Stimulated activated CD4-positive, alpha-beta T cell treated with anti-CD3 and anti-CD28 coated beads, TNF-alpha, amount 100 ng/mL, for 1 hour (primary cell): ENCODE measurements at places on chromosomes 12 and 14.
A peak's percentile ranks its signal among the peaks of the same experiment; 100 is the strongest.

- DNase-seq = no peak
These were observed 190.2 kb downstream of the FSCB start for GRCh38 chr14:44316647-44317440.

GRCh38 chr12:81128930-81129554 is 51.2 kb downstream of the ACSS3 start:
- no peak for DNase-seq

DNA sequence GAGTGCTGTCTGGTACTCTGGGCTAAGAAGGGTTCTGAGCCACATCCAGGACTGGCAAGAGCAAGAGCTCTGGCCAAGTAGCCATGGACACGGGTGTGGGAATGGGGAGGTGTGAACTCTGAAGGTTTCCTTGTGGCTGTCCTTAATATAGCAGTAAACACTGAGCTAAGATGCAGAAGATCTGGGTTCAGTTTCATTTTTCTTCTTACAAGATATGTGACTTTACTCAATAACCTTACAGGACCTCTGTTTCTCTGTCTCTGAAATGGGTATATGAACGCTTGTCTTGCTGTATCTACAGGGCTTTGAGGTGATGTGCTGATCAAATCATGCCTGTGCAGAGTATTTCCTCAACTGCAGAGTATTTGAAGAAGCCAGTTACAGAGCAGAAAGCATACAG is 521.2 kb downstream of the VRK1 start:
- DNase-seq = no peak

- DNase-seq = no peak
These were observed 283.5 kb downstream of the KSR2 start for GRCh38 chr12:117685110-117685926.

- no peak for DNase-seq
These were observed 62.6 kb downstream of the FBXL14 start for GRCh38 chr12:1531654-1532374.

- no peak for DNase-seq
These were observed 27.5 kb upstream of the KRAS start for GRCh38 chr12:25278269-25278668.

DNA sequence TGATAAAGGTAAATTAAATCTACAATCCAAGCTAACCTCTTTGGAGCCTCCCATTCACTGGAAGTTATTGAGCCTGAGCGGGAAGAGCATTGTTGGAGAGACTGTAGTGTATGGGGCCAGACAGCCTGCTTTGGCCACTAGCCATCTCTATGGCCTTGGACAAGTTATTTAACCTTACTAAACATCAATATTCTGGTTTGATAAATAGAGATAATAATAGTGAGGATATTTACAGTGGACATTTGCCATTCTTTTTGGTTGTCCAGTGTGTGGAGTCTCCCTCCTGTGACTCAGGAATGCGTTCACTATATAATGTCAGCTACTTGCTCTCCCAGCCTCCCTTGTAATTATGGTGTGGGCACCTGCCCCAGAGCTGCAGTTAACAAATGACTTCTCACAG is 216.1 kb downstream of the SLC38A4 start:
- no peak for DNase-seq

DNA sequence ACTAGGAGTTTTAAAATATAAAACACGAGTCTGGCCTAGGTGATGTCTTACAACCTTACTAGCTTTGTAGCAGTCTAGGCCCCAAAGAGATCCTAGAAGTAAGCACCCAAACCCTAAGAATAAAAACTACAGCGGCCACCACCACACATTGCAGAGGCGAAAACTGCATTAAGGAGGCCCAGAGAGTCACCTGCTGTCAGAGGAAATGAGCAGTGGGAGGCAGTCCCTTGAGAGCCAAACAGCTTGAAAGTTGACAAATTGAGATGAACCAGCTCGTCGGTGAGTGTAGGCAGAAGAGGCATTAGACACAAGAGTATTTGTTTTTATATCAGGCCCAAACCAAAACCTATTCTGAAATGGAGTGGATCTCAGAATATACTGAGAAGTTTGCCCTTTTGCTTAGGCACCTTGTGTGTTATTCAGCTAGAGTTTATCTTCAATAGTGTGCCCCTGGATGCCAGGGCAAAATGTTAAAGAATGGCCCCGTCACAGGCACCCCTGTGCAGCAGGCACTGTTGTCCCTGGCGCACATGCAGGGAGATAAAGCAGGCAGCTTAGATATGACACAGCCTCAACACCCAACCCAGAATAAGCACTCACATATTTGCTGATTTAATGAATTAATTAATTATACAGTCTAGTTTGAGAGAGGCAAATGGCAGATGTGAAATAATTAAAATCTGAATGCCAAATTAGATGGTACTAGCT is 56.7 kb downstream of the TTC7B start:
- no peak for DNase-seq

DNA sequence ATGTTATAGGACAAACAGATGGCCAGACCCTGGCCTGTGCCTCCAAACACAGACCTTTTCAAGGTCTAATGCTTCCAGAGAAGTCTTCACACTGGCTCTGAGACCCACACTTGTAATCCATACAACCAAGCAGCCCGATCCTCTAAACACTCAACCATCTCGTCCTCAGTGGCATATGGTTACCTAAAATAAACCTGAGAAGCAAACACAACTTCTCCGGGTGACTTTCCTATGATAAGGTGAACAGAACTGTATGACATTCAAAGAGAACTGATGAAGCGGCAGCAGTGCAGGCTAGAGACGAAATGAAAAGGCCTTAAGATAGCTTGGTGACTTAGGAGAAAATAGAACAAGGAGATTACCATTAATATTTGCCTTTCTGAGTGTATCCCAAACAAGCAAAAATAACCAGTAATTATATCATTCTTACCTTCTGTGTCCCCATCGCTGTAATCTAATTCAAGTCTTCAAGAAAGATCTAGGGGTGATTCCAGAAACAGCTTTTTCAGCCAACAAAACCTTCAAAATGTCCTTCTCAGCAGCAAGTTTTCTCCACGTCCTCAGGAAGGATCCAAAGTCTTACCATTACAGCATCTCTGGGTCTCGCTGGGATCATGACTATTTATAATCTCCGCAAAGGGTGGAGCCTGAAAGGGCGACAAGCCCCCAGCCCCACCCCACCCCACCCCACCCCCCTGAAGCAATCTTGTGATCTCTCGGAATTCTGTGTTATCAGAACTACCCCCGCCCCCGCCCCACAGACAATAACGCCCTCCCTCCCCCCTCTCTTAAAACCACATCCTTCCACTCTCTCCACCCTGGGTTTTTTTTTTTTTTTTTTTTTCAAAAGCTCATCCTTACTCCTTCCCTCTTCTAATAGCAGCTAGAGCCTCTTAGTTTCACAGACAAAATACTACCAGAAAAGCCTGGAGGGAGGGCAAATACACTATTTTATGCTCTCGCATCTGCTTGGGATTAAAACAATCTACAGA is at the start of gene SLC2A3:
Gene SLC2A3 (minus strand): TSS at position 598 of the 992 bp plus-strand sequence. CDS start 153 bp downstream, at position 445.
- DNase-seq = peak; percentile 47

GRCh38 chr14:49303946-49304516 is 282.1 kb downstream of the RPS29 start:
- no peak for DNase-seq

DNA sequence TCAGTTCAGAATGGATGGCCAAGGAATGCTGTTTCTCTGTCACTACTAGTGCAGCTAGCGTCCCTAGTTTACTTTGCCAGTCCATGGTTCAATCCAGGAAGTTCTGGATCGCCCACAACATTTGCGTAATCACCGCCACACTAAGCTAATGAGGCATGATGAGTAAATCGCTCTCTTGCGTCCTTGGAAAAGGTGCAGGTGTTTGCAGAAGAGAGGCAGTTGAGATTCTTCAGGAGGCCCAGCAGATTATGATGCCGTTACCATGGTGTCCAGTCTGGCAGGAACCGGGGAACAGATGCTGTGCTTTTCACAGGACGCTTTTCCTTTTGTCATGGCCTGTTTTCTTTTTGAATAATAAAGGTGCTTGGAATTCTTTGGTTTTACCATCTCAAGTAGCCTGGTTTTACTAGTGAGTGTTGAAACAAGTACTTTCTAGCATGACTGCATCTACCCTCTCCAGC is 9.0 kb downstream of the TPH2 start:
- DNase-seq = no peak

DNA sequence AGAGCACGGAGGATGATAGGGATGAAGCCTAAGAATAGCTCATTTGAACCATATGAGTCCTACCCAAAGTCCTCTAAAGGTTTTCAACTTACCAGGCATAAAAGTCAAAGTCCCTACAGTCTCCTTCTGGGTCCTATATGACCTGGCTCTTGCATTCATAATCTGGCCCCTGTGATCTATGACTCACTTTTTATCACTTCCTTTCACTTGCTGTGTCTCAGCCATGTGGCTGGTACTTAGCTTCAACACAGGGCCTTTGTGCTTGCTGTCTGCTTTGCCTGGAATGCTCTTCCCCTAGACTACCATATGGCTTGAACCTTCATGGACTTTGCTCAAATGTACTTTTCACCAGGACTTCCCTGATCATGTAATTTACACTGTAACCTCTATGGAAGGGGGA is 137.6 kb upstream of the TMTC1 start:
- DNase-seq = no peak

DNA sequence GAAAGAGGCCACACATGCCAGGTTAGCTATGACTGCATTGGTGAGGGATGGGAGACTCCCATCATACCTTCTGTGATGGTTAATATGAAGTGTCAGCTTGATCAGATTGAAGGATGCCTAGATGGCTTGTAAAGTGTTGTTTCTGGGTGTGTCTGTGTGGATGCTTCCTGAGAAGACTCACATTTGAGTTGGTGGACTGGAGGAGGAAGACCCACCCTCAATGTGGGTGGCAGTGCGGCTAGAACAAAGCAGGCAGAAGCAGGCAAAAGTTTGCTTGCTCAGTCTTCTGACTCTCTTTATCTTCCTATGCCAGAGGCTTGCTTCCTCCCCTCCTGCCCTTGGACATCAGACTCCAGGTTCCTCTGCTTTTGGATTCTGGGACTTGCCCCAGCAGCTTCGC is 88.2 kb downstream of the SSPN start:
- DNase-seq = no peak

GRCh38 chr12:126782083-126782482 is 1484.9 kb upstream of the TMEM132C start:
- no peak for DNase-seq

DNA sequence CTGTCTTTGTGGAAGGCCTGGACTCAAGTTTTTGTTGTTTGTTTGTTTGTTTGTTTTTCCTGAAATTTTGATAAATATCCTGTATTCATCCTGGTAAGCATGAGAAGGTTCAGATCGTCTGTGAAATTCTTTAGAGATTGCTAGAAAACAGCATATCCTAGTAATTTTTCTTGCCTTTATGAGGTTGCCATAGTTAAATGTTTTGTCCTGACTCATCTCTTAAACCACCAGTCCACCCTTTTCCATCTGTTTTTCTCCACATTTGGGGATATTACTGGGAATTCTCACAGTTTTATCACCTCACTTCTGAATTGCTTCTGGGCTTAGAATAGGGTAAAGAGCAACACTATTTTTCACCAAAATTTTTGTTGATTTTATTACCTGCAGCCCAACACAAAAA is 248.3 kb downstream of the FBXL14 start:
- DNase-seq = no peak

GRCh38 chr14:87869619-87870583 is 123.1 kb downstream of the GALC start:
- no peak for DNase-seq

GRCh38 chr12:48037267-48037915 is 33.1 kb upstream of the COL2A1 start:
- DNase-seq = no peak

DNA sequence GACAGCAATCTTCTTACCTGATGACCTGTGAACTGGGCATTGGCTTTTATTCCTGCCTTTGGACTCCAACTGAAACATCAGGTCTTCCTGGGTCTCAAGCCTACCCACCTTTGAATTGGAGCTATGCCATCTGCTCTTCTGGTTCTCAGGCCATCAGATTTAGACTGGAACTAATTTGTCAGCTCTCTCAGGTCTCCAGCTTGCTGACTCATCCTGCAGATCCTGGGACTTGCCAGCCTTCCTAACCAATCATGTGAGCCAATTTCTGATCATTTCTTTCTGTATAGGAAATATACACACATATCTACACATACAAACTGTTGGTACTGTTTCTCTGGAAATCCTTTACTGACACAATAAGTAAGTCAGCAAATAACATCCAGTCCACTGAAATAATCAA is 65.3 kb upstream of the TSPAN8 start:
- DNase-seq = no peak

DNA sequence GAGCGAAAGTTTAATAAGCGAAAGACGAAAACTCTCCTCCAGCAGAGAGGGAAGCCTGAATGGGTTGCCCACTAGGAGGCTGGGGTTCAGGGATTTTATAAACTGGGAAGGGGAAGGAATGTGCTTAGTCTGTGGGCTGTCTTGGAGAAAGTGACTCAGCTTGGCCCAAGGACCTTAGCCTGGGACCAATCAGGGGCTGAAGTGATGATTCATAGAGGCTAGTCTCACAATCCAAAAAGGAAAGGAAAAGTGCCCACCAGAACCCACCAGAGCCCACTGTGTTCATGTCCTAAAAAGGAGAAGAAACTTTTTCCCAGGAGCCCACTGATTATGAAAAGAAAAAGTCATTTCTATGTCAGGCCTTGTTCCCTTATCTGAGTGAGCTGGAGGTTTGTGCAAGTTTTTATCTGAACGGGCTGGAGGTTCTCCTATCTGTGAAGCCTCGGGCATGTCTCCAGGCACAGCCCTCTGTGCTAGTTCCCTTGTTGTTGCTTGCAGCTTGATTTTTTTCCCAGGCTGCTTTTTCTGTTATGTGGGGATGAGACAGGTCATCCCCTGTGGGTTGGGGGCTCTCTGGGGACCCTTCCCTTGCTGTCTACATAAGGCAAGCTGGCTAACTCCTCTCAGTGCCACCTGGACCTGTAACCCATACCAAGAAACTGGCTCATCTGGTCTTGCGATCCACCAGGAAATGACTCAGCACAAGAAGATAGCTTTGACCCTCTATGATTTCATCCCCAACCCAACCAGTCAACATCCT is 8.3 kb upstream of the GOLGA5 start:
- DNase-seq = no peak

- no peak for DNase-seq
These were observed 6.4 kb upstream of the DTX1 start for GRCh38 chr12:113049976-113050742.

- DNase-seq = no peak
These were observed 185.9 kb downstream of the TTC7B start for GRCh38 chr14:90630171-90630806.

DNA sequence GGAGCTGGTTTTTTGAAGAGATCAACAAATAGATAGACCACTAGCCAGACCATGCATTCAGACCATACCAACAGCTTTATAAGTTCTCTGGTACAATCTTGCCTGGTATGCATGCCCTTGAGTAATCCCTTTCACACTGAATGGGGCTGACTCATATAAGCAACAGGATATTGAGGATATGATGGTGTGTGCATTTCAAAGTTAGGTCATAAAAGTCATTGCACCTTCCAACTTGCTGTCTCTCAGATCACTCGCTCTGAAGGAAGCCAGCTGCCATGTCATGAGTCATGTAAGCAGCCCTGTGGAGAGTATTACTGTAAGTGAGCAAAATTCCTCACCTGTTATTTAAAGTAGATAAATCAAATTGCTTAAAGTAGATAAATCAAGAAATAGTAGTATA is 45.0 kb upstream of the OR6J1 start:
- no peak for DNase-seq
